ENCODE measurements at places on chromosomes 12 and 14. TPM values are rescaled to one million over a fixed set of nuclear protein-coding genes. Genes with fewer than 3 reads are reported as not detected.

Gene FLRT2
- polyA plus RNA-seq, result not detected

Gene FAM90A1
- not detected for polyA plus RNA-seq

Gene ALX1
- polyA plus RNA-seq, result not detected

Gene MYH6
- not detected for polyA plus RNA-seq

Gene KRT74
- not detected for polyA plus RNA-seq

Gene IFNG-AS1
- polyA plus RNA-seq, result 5.8 TPM

Gene DYNLL1
- polyA plus RNA-seq, result 508 TPM

Gene SLC25A47
- not detected for polyA plus RNA-seq

Gene PRKCH
- 335 TPM for polyA plus RNA-seq

Gene KCNC2
- not detected for polyA plus RNA-seq

Gene NGB
- not detected for polyA plus RNA-seq

Gene SCNN1A
- not detected for polyA plus RNA-seq

Gene TAPBPL
- 205 TPM for polyA plus RNA-seq

Gene FERMT2
- polyA plus RNA-seq, result not detected

Gene WSCD2
- polyA plus RNA-seq, result not detected

Gene C12orf56
- not detected for polyA plus RNA-seq

Gene TDRD9
- 1.2 TPM for polyA plus RNA-seq

Gene SGPP1
- polyA plus RNA-seq, result 16.7 TPM

Gene ZDHHC22
- polyA plus RNA-seq, result not detected

Gene SERPINA12
- polyA plus RNA-seq, result not detected

Gene MYRFL
- not detected for polyA plus RNA-seq

Gene TMEM229B
- polyA plus RNA-seq, result 28.0 TPM

Gene ARHGDIB
- polyA plus RNA-seq, result 4,716 TPM

Gene TCL1B
- polyA plus RNA-seq, result not detected

Gene PLEK2
- polyA plus RNA-seq, result not detected

Gene SLC5A8
- not detected for polyA plus RNA-seq

Gene CCDC184
- polyA plus RNA-seq, result 0.23 TPM

Gene RTL1
- polyA plus RNA-seq, result not detected

Gene MANSC4
- not detected for polyA plus RNA-seq

Gene CD163
- polyA plus RNA-seq, result 2.4 TPM

Gene IL26
- not detected for polyA plus RNA-seq

Gene KRT77
- polyA plus RNA-seq, result not detected

Gene METAP2
- polyA plus RNA-seq, result 26.8 TPM

Gene DEPDC4
- 0.29 TPM for polyA plus RNA-seq

Gene GLT1D1
- not detected for polyA plus RNA-seq

Gene PIP4P1
- polyA plus RNA-seq, result 17.7 TPM

Gene ACACB
- 1.2 TPM for polyA plus RNA-seq

Gene NRL
- 2.8 TPM for polyA plus RNA-seq

Gene BMP4
- polyA plus RNA-seq, result not detected

Gene TMEM132D
- 0.06 TPM for polyA plus RNA-seq

Gene SYCP3
- polyA plus RNA-seq, result not detected

Gene CEBPE
- polyA plus RNA-seq, result not detected

Gene CFAP54
- not detected for polyA plus RNA-seq

Gene AMIGO2
- 13.3 TPM for polyA plus RNA-seq

Gene TTC9
- 1.4 TPM for polyA plus RNA-seq

Gene RNASE3
- polyA plus RNA-seq, result not detected

Measured in immature natural killer cell (primary cell).